ENCODE measurements at places on chromosomes 13 and 19.

GRCh38 chr19:17685451-17686022, 2.6 kb downstream of the UNC13A start:
- no peak for DNase-seq

GRCh38 chr13:106445996-106446395, 89.5 kb downstream of the EFNB2 start:
- no peak for DNase-seq

DNA sequence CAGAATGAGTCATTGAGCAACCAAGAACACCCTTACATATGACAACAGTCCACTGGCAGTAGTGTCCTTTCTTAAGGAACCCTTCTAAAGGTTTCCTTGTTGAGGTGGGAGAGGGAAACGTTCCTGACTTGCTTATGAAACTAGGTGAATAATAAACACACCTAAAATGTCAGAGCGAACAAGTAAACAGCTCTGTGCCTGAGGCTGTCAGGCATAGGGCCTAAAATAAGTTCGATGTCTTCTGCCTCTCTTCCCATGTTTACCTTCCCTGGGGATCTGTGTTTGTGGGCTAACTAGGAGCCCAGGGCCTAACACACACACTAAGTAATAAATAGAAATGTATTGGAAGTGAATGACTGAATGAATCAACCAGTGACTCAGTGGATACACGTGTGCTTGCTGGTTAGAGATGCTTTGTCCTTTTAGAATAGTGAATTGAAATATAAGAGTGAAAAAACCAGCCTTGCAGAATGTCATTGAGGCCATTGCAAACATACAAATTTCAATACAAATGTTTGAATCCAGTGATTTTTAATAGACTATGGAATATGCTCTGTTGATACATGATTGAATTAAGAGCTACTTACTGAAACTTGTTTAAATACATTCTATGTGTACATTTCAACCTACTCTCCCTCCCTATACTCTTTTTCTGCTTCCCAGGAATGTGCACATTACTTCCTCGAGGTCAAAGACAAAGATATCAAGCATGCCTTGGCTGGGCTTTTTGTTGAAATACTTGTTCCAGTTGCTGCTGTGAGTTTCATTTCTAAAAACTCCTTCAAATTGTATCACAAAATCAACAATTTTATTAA, 102.9 kb downstream of the FRY start:
- no peak for DNase-seq

DNA sequence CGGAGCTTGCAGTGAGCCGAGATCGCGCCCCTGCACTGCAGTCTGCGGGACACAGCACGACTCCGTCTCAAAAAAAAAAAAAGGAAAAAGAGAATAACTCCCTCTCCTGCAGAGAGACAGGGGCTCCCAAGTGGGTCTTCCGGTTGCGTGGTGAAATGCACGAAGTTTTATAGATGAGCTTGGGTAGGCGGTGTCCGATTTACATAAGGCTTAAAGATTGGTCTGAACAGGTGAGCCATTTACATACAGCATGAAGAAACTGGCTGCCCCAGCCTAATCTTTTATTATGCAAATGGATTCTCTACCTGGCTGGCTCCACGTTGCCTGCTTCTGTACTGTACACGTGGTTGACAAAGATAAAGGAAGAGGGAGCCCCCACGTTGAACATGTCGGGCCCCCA, 19.5 kb downstream of the ADGRE2 start:
- DNase-seq: no peak

GRCh38 chr19:18969931-18970659, 29.1 kb upstream of the HOMER3 start:
- DNase-seq: no peak

- no peak for DNase-seq
Observed at GRCh38 chr19:377801-378581, 31.0 kb downstream of the C2CD4C start.

GRCh38 chr19:55540619-55541018, 3.7 kb upstream of the SBK2 start:
- DNase-seq: no peak

GRCh38 chr13:47237571-47237970, 340.7 kb upstream of the HTR2A start:
- DNase-seq: no peak

GRCh38 chr13:113554333-113554700, 30.2 kb upstream of the TFDP1 start:
- DNase-seq: no peak

DNA sequence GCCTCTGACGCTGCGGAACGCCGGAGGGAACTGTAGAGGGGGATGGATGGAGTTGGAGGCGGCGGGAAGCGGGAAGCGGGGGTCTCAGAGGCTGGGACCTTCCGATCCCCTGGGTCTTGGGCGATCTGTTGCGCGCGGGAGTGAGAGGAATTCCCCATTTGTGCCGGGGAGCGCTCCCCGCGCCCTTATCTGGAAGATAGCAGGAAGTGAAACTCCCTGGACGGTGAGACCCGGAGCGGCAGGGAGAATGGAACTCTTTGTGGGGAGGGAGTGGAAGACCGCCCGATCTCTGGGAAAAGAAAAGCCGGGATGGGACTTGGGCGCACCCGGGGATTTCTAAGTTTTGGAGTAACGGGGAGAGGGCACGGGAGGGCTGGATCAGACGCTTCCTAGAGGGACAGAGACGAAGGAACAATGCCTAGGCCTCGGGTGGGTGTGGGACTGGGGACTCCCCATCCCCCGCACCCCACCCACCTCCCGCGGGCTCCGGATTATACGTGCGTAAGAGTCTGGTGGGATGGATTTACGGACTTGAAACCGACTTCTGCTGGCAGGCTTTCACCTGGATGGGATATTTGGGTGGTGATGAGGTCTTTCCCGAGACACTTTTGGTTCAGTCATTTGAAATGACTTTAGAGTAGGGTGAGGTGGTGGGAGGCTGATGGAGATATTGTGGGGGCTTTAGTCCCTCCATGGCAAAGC, 495 bp downstream of the LSR start:
- DNase-seq: no peak

- no peak for DNase-seq
Observed at GRCh38 chr19:32886241-32886640, 16.7 kb upstream of the SLC7A9 start.

GRCh38 chr13:112923962-112924361, 45.1 kb upstream of the MCF2L start:
- DNase-seq: no peak

- DNase-seq: no peak
Observed at GRCh38 chr13:21973437-21974125, 302.7 kb downstream of the FGF9 start.

GRCh38 chr19:48895226-48895625, 3.3 kb downstream of the TULP2 start:
- DNase-seq: no peak

GRCh38 chr19:32570081-32570785, 10.8 kb upstream of the PDCD5 start:
- peak; percentile 43 for DNase-seq

- no peak for DNase-seq
Observed at GRCh38 chr13:41018602-41018948, 541 bp downstream of the ELF1 start.

DNA sequence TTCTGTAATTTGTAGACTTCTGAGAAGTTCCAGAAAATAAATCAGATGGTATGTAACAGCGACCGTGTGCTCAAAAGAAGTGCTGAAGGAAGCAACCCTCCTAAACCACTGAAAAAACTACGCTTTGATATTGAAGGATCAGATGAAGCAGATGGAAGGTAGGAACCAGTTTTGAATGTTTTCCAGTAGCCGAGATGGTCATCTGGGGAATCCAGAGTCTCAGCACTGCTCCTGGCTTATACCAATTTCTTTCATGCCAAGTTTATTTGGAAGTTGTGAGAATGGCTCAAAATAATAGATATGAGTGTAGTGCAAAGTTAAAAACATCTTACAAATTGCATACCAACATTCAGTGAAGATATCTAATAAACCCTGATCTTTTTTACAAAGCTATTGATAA, 56.2 kb downstream of the RCBTB2 start:
- no peak for DNase-seq

GRCh38 chr19:35889370-35890112, 10.8 kb downstream of the NFKBID start:
- DNase-seq: no peak

DNA sequence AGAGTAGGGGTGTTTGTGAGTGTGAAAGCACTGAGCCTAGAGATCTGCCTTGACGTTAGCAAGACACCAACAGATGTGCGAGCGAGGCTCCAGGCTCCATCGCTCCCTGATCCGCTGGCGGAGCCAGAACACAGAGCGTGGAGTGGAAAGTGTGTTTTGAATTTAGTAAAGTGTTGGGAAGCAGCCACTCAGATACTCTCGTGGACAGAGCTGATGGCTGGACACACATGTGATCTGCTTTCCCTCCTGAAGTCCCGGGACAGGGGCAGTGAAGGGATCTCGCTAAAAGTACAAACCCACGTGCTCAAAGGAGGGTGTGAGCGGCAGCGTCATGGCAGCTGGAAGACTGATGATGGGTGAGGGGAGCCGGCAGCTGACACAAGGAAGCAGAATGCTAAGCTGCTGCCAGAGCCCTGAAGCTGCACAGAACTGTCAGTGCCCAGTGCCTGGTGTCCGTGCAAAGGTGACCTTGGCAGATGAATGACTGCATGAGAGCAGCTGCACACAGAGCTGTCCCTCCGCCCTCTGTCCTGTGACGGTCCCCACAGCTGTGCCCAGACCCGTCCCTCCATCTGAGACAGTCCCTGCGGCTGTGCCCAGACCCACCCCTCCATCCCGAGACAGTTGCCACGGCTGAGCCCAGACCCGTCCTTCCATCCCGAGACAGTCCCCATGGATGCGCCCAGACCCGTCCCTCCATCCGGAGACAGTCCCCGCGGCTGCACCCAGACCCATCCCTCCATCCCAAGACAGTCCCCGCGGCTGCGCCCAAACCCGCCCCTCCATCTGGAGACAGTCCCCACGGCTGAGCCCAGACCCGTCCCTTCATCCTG, 29.6 kb upstream of the TMEM255B start:
- DNase-seq: no peak

DNA sequence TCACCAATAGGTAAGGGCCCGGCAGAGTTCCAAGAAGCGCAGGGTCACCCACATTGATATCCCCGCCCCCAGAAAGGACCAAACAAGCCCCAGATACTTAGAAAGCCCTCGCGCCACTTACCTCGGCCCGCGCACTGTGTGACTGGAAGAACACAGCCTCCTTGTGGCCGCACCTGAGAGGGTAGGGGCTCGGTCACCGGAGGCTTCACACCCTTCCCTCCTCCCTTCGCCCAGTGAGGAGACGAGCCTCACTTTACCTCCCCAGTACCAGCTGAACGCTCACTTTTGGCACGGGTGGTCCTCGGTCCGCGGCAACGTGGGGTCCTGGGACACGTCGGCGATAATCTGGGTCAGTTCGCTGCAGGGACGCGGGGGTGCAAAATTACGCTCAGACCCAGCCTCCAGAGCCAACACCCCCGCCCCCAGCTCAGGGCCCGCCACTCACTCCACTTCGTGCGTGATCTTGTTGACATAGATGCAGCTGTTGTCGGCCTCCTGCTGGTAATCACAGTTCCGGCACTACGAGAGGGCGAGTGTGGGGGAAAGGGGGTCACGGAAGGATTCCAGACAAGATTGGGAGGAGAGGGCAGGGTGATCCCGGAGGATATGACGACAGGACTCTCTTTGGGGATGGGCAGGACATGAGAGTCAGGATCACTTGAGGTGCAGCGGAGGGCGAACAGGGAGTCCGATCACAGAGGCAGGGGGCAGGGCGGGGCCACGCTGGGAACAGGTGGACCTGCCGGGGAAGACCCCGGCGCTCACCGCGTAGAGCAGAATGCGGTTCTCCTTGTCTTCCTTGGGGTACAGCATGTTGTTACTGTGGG, 568 bp downstream of the POLR2I start:
- DNase-seq: no peak

DNA sequence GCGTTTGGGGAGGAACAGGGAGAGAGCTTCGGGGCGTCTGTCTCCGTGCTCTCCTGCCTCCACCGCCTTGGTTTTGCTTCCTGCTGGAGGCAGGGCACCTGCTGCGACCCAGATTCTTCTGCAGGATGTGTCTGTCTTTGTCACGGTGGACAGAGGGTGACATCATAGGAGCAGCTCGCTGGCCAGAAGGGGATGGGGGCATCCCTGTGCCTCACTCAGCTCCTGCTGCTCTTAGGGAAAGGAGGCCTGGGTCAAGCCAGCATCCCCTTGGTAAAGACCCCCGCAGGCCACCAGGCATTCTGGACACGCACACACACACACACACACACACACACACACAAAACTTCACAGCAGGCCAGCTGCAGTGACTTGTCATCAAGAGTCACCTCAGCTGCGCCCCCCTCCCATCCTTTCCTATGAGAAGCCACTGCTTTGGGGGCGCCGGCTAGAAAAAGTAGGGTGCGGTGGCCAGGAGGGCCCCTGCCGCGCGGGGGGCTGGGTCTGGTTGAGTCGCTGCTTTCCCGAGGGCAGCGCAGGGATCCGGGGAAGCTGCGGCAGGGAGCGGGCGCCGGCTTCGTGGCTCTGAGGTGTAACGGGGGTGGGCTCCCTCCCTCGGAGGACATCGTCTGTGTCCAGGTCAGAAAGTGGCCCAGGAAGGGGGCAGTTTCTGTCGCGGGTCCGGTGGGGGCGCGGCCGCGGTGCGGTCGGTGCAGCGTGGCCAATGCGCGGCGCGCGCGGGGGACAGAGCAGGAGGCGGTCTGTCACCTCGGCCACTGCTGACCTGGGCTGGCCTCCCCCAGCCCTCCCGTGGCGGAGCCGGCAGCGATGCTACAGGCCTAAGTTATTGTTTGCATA, 15.8 kb upstream of the NPAS1 start:
- no peak for DNase-seq

DNA sequence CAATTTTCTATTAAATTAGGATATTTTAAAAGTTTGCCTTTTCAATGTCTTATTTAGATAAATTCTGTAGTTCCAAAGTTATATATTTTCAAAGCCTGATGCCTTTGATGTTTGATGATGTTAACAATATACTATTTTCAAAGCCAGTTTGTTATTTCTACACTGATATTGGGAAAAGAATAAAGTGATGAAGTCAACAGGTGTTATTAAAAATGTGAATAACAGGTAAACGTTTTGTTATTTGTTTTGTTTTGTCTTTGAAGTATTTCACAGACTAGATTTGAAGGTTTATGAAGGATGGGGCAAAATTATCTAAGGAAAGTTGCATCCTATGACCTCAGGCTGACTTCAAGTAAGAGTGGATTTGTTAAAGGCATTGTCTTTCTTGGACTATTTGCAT, 33.1 kb upstream of the ZNF420 start:
- no peak for DNase-seq

DNA sequence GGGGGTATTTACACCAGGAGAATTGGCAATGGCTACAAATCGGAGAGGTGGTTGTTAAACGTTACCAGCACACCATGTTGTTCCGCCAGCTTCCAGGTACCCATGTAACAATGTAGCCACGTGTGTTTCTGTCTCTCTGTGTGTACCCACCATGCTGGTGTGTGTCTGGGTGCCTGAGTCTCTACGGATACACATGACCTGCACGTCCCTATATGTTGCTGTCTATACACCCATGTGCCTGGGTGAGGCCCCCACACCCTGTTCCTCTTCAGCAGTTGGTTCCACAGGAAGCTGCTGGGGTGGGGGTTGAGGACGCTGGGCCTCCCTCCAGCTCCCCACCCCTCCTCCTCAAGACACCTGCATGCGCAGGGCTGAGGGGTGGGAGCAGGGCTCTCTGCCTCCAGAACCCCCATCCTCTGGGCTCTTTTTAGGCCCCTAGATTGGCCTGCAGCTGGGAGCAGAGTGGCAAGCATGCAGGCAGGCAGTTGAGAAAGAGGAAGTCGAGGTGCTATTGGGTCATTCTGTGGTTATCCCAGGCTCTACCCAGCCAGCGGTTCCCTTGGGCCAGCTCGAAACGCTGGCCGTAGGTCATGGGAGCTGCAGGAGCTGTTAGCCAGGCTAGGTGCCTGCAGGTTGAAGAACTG, at the start of gene ARHGEF18:
Gene ARHGEF18 (plus strand): TSS at position 351 of the 644 bp plus-strand sequence. CDS start 13,954 bp downstream, outside the sequence.
- DNase-seq: peak; percentile 95

- DNase-seq: no peak
Observed at GRCh38 chr13:114304346-114305034, 9.8 kb upstream of the CHAMP1 start.

All from AML-193 (cell line).